ENCODE measurements at places on chromosomes 4 and X. TPM values are rescaled to one million over a fixed set of nuclear protein-coding genes. Genes with fewer than 3 reads are reported as not detected.

- no peak overlapping the region for H3K4me3 ChIP-seq
- no peaks in the 10 kb centered on the region for H3K36me3 ChIP-seq
- no peak for DNase-seq
- H3K27ac ChIP-seq = no peak overlapping the region
- H3K4me1 ChIP-seq = no peaks in the 10 kb centered on the region
Observed at GRCh38 chrX:115038406-115038805, 21.0 kb upstream of the IL13RA2 start.

DNA sequence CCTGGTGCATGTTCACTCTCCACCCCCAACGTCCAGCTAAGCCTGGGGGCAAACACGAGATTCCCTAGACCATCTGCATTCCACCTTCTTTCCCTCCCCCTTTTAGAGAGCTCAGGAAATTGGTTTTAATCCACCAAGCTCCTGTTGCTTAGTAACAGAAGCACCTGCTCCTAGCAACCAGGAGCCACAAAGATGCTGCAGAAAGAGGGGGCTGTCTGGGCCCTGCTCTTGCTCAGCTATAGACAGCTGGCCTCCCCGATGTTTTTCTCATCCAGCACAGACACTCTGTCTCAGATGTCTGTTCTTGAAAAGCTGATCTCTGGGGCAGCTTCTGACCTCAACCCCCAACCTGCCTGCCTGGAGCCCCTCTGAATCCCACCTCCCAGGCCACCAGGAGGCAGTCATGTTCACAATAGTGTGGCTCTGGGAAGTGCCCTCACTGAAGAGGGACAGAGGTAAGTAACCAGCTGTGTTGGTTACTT is 71.5 kb downstream of the SLC16A2 start:
- H3K36me3 ChIP-seq = no peaks in the 10 kb centered on the region
- peaks cover 22% of the 10 kb centered on the region for H3K27me3 ChIP-seq
- no peak overlapping the region for H3K27ac ChIP-seq
- no peaks in the 10 kb centered on the region for H3K4me1 ChIP-seq
- no peak overlapping the region for H3K4me3 ChIP-seq

DNA sequence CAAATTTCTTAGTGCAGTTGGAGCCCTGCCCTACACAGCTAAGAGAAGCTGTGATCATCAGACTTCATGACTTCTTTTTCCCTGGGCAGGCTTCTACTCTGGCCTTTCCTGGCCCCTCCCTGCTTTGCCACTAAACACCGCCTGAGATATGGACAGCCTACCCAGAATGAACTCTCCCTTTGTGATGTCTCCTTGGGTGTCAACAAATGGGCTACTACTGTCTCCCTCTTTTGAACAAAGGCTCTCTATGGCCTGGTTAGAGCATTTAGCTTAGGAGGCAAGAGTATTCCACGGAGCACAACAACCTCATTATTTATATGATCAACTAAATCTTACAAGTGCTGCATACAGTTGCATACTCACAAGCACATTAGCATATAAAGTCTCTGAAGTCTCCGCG is 127.6 kb upstream of the HCCS start:
- H3K27ac ChIP-seq = no peak overlapping the region
- no peak for DNase-seq
- H3K36me3 ChIP-seq = no peaks in the 10 kb centered on the region
- no peaks in the 10 kb centered on the region for H3K27me3 ChIP-seq
- no peak overlapping the region for H3K4me3 ChIP-seq

DNA sequence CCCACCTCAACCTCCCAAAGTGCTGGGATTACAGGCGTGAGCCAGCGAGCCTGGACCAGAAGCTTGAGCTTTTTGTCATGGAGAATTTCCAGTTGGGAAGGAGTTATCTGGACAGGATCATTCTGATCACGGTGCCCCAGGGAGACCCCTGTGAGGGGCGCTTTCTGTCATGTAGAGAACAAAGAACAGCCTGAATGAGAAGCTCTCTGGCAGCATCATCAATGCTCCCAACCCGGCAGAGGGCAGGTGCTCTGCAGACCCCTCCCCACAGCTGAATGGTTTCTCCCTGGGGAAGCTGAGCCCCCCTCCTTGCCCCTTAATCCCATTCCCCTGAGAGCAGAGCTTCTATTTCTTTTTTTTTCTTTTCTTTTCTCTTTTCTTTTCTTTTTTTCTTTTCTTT is 7.3 kb upstream of the CSF2RA start:
- H3K36me3 ChIP-seq = no peaks in the 10 kb centered on the region
- DNase-seq = no peak
- H3K27me3 ChIP-seq = no peaks in the 10 kb centered on the region
- H3K4me3 ChIP-seq = no peak overlapping the region
- no peak overlapping the region for H3K27ac ChIP-seq

- H3K4me3 ChIP-seq = no peak overlapping the region
- no peak overlapping the region for H3K27ac ChIP-seq
- H3K36me3 ChIP-seq = peaks cover 3% of the 10 kb centered on the region
- no peak for DNase-seq
Observed at GRCh38 chr4:4408132-4408523, 21.2 kb downstream of the NSG1 start.

- DNase-seq = no peak
- H3K36me3 ChIP-seq = no peaks in the 10 kb centered on the region
- H3K27me3 ChIP-seq = no peaks in the 10 kb centered on the region
- peaks cover 17% of the 10 kb centered on the region for H3K4me1 ChIP-seq
- no peak overlapping the region for H3K4me3 ChIP-seq
Observed at GRCh38 chr4:184616633-184617551, 32.4 kb downstream of the CASP3 start.

DNA sequence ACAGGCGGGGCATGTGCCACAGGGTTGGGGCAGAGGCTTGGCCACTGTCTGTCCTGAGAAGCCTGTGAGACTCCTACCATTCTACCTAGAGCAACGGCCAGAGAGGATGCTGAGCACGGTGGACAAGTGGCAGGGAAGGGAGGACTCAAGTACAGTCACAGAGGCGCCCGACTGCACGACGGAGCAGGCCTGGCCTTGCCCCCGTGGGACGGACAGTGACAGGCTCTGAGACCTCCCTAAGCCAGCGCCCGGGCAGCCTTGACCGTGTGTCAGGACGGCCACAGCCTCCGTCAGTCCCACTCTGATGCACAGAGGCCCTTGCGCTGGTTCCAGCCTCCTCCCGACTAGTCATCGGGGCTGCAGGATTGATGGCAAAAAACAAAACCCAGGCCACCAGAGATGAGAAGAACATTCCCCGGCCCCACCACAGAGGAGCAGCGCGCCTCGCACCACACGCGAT is 36.7 kb upstream of the MXD4 start:
- H3K36me3 ChIP-seq = no peaks in the 10 kb centered on the region
- peaks cover 17% of the 10 kb centered on the region for H3K27me3 ChIP-seq
- H3K27ac ChIP-seq = no peak overlapping the region
- H3K4me1 ChIP-seq = no peaks in the 10 kb centered on the region
- no peak for DNase-seq

DNA sequence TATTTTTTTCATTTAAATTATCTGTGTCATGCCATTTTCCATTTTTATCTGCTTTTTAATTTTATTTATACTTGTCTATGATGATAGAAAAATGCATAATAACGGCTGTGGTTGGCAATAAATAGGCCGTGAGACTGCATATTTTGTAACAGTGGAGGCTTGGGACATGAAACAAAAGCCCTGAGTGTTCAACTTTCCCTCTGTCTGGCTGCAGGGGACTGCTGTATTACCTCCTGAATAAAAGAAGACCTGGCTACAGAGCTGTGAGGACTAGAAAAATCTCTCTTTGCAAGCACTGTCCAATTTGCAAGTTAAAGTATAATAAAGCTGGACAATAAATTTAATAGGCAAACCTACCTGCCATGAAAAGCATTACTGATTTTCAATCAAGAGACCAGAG is 82.1 kb downstream of the MAGEB10 start:
- no peaks in the 10 kb centered on the region for H3K27me3 ChIP-seq
- H3K4me1 ChIP-seq = peaks cover 9% of the 10 kb centered on the region
- H3K27ac ChIP-seq = no peak overlapping the region
- DNase-seq = no peak

DNA sequence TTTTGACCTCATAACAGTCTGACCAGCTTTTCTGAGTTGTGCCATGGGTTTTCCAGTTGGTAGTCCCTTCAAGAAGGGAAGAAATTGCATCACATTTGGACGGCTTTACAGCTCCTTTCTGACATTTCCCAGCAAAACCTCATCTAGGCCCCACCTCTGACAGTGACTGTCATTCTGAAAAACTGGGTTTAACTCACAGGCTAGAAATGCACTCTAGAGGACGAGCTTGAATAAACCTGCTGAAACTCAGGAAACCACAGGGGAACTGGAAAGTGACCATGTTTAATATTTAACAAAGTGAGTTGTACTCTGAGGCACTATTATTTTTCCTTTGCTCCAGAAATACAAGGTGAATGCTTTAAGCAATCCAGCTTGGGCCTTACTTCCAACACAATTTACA is 434.3 kb upstream of the RASGEF1B start:
- peak; percentile 11 for DNase-seq
- H3K36me3 ChIP-seq = no peaks in the 10 kb centered on the region
- no peak overlapping the region for H3K4me3 ChIP-seq
- H3K4me1 ChIP-seq = peaks cover 30% of the 10 kb centered on the region

DNA sequence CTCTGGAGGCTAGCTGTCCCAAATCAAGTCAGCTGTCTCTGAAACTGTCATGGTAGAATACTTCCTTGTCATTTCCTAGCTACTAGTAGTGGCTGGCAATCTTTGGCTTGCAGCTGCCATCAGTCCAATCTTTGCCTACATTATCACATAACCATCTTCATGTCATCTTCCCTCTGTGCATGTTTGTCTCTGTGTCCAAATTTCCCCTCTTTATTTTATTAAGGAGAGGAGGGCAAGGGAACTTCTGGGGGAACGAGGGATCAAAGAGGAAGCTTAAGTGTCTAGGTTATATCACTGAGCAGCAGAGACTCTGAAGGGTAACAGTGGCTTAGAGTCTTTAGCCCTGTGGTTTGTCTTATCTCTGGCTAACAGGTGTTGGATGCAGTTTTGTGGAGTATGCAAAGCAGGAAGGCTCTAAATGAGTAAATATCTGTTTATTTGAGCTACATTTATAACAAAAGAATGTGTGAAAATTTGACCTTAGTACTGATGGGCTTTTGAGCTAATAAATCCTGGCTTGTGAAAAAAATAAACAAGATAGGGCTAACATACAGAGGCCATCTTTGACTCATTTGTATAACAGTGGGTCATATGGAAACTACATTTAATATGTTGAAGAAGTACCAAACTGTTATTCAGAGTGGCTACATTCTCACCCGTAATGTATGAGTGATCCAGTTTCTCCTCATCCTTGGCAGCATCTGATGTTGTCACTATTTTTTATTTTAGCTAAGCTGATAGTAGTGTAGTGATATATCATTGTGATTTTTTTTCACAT is 49.4 kb upstream of the ENOX2 start:
- no peaks in the 10 kb centered on the region for H3K36me3 ChIP-seq
- no peak overlapping the region for H3K27ac ChIP-seq

- no peak overlapping the region for H3K4me3 ChIP-seq
- H3K4me1 ChIP-seq = no peaks in the 10 kb centered on the region
Observed at GRCh38 chrX:103651151-103651773, 22.5 kb downstream of the TCEAL1 start.

GRCh38 chrX:42678133-42678532 is 99.8 kb downstream of the PPP1R2C start:
- no peak overlapping the region for H3K27ac ChIP-seq
- H3K27me3 ChIP-seq = no peaks in the 10 kb centered on the region
- no peak overlapping the region for H3K4me3 ChIP-seq
- peak; percentile 3 for DNase-seq
- H3K4me1 ChIP-seq = no peaks in the 10 kb centered on the region

DNA sequence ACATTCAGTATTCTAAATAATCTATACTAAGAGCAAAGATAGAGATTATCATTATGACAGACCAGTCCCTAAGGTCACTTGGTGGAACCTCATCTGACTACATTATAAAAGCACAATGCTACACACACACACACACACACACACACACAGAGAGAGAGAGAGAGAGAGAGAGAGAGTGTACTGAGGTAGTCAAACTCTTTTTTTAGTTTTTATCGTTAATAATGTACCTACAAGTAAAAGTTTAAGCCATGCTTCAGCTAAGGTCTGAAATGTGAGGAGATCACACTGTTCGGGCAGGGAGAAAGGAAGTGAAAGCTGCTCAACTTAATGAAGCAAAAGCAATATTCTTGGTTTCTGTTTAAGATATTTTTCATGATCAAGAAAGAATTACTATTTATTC is 75.8 kb upstream of the CCDC160 start:
- no peaks in the 10 kb centered on the region for H3K4me1 ChIP-seq
- H3K36me3 ChIP-seq = no peaks in the 10 kb centered on the region
- DNase-seq = no peak

DNA sequence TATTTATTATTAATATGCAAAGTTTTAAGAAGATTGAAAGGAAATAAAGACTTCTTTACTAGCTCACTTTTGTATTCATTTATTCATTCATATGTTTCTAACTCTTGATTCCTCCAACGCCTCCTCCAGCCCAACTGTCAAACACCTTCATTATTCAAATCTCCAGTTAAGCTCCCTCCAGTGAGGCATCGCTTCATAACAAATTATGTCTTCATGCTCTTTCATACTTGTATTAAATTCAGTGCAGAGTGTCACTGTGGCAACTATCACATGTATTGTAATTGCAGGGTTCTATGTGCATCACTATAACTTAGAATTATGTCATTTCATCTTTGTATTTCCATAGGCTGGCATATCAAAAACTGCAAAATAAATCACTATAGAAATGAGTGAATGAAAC is 1394.2 kb upstream of the PCDH7 start:
- H3K27me3 ChIP-seq = no peaks in the 10 kb centered on the region
- no peak overlapping the region for H3K27ac ChIP-seq
- no peaks in the 10 kb centered on the region for H3K36me3 ChIP-seq

DNA sequence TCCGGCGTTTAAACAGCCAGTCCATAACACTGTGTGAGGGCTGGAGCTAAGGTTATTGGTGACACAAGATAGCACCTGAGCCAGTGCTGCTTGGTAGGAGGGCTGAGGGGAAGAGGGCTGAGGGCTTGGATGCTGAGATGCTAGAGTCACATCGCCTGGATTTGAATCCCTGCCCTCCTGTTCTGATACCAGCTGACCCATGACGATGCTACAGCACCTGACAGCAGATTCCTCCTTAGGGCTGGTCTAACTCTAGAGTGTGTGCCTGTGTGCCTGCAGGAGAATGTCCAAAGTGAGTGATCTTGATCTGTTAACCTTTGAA is 102.5 kb downstream of the PTTG2 start:
- DNase-seq = no peak
- peaks cover 4% of the 10 kb centered on the region for H3K36me3 ChIP-seq
- peaks cover 8% of the 10 kb centered on the region for H3K4me1 ChIP-seq
- no peak overlapping the region for H3K27ac ChIP-seq
- H3K27me3 ChIP-seq = no peaks in the 10 kb centered on the region

DNA sequence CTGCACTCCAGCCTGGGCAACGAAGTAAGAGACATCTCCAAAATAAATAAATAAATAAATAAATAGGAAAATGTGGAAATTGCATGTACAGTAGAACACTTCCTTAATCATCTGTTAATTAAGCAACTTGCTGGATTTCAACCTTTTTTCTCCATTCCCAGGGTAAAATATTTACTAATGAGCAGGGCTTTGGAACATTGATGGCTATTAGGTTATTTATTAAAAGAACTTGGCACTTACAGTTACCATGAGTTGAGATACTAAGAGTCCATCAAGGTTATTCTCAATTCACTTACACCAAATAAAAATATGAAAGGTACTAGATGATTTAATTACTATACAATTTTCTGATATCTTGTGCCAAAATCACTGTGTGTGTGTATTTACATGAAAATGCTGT is 607.1 kb downstream of the PCDH18 start:
- no peaks in the 10 kb centered on the region for H3K27me3 ChIP-seq
- no peak for DNase-seq
- H3K36me3 ChIP-seq = no peaks in the 10 kb centered on the region
- no peak overlapping the region for H3K4me3 ChIP-seq

The SORCS2 gene
- not detected for total RNA-seq

The DNAAF6 gene
- not detected for total RNA-seq

The STOX2 gene
- 10.0 TPM for total RNA-seq

The GPC3 gene
- total RNA-seq = 4.0 TPM

The HMGN5 gene
- 14.4 TPM for total RNA-seq

The PHOX2B gene
- not detected for total RNA-seq

The KIF4A gene
- total RNA-seq = 30.9 TPM

The SSX1 gene
- not detected for total RNA-seq

The VEGFC gene
- 1.5 TPM for total RNA-seq

Measured in Calu3 (cell line).